ENCODE measurements at places on chromosomes 16 and 17.
A peak's percentile ranks its signal among the peaks of the same experiment; 100 is the strongest.

DNA sequence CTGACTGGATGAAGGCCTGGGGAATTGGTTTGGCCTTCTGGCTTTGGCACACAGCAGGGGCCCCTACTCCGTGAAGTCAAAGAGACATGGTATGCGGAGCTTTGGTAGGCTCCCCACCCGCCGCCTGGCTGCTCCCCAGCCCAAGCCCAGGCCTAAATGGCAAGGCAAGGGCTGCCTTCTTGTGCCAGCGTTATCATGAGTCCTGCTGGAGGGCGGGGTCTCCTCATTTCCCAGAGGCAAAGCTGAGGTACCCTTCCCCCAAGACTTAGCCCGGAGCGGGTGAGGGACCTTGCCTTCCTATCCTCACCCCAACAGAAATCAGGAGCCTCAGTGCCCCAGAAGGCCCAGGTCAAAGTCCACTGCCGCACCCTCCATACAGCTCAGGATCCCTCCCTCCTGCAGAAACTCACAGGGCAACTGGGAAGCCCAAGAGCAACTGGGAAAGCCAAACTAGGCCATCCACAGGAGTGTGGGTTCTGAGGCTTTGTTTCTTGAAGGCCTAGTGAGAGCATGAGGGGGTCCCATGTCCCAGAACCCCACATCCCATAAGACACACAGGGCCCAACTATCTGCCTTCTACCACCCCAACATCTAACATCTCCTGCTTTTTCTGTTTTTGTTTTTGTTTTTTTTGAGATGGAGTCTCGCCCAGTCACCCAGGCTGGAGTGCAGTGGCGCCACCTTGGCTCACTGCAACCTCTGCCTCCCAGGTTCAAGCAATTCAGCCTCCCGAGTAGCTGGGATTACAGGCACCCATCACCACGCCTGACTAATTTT lies 9.3 kb downstream of the PGAP3 start:
- no peak for DNase-seq

GRCh38 chr17:66143657-66144282 lies 48.2 kb downstream of the CEP112 start:
- no peak for DNase-seq

GRCh38 chr17:43974382-43975266 lies 20.9 kb upstream of the PYY start:
- no peak for DNase-seq

DNA sequence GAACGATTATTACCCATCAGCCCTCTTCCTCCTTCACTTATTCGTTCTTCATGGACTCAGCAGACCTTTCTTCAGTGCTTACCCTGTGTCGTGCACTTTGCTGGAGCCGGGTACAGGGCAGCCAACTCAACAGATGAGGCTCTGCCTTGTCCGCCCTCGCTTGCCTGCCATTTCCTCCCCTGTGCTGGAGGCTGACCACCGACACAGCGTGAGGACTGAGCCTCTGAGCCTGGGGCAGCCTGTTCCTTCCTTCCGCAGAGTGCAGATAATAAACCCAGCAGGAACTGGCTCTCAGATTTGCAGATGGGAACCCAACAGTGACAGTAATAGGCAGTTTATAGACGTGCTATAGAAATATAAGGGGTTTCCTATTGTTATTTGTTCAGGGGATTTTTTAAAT lies 7.0 kb upstream of the SLC39A11 start:
- DNase-seq, result no peak

DNA sequence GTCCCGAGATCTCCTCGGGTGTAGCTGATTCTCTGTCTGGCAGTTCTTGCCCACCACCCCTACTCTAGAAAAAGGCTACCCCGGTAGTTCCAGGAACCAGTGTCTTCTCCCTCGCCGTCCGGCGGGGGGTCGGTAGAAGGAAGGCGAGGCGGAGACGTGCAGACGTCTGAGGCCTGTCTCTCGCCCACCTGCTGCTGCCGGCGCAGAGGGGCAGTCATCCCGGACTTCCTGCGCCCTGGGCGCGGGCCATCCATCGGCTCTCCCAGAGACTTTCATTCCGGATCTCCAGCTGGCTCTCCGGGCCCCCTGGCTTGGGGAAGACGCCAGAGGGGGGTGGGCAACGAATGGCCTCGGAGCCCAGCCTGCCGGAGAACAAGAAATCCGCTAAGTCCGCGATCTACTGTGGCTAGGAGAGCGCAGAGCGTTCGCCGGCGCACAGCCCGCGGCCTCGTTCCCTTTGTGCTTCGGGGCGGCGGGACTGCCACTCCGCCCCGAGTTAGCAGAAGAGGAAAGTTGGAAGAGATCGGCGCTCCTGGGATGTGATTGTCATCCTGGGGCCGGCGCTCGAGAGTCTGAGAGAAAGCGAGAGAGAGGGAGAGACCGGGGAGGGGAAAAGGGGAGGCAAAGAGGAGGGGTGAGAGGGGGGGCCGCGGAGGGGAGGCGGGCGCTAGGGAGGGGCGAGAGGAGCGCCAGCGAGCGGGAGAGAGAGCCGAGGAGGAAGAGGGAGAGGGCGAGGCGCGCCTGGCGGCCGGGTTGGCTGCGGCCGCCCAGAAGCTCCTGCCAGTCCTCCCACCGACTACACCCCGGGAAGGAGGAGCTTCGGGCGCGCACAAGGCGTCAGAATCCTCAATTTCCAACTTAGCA lies at the start of gene IRX5:
TSS of gene IRX5 (plus strand) at position 861 of the 864 bp plus-strand sequence. CDS start 334 bp downstream, outside the sequence.
- DNase-seq, result peak; percentile 85

GRCh38 chr17:46822388-46822921 lies 4.0 kb upstream of the WNT3 start:
- no peak for DNase-seq

DNA sequence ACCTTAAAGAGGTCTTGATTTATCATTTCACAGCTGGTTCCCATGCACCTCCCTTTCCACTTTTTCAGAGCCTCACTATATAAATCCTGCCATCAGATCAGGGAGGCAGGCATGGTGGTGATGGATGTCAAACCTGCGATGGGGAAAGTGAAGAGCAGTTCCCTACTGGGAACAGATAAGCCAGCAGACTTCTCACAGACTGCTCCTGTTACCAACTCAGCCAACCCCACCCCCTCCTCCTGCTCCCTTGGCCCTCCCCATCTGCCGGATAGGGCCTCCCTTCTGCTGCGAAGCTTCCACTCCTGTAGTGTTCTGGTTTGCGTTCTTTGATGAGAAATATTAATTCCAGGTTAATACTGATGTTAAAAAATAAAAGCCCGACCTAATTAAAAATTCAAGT lies 232.1 kb downstream of the STX8 start:
- DNase-seq, result no peak

GRCh38 chr17:37107406-37108083 lies 158.8 kb downstream of the AATF start:
- DNase-seq, result no peak

- DNase-seq, result no peak
These were observed 64.7 kb downstream of the ZFHX3 start for GRCh38 chr16:72983241-72983640.

DNA sequence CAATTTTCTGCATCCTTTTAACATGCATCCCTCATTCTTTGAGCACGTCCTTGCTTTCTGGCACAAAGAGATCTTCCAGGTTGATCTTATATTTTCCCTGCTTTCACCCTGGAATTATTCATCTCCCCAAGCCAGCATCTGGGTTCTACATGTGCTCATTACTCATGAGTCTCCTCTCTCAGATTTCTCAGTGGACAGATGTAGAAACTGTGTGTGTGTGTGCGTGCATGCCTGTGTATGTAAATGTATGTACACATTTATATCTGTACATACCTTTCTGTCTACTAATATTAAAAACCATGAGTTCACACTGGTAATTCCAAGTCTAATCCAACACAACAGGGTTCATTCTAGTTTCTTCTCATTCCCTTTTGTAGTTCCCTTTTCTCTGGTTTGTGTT lies 41.9 kb upstream of the NSRP1 start:
- DNase-seq, result no peak

GRCh38 chr17:82668024-82668630 lies 19.9 kb upstream of the WDR45B start:
- DNase-seq, result no peak

- DNase-seq, result no peak
These were observed 26.9 kb upstream of the LGALS9 start for GRCh38 chr17:27603880-27604794.

GRCh38 chr16:81861915-81862314 lies 82.8 kb downstream of the PLCG2 start:
- DNase-seq, result no peak

DNA sequence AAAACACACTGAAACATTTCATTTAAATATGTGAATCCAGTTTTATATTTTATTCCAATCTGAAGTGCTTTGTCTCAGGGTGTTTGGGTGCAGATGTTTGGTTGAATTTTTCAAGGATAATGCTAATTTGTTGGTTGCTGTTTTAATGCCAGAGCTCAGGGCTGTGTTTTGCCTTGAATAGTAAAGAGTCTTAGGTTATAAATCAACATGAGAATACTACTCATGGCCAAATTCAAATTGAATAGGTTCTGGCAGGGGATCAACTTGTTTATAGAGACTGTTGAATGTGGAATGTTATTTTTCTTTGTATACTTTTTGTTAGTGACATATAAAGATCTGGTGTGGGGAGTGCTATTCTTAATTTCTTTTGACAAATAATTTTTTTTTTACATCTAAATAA lies 18.8 kb downstream of the TOM1L1 start:
- DNase-seq, result no peak

GRCh38 chr17:27497696-27498095 lies 41.4 kb downstream of the KSR1 start:
- DNase-seq, result no peak

GRCh38 chr17:7849751-7850504 lies 4.9 kb upstream of the TMEM88 start:
- no peak for DNase-seq

GRCh38 chr16:25494292-25494691 lies 197.5 kb upstream of the HS3ST4 start:
- DNase-seq, result no peak

DNA sequence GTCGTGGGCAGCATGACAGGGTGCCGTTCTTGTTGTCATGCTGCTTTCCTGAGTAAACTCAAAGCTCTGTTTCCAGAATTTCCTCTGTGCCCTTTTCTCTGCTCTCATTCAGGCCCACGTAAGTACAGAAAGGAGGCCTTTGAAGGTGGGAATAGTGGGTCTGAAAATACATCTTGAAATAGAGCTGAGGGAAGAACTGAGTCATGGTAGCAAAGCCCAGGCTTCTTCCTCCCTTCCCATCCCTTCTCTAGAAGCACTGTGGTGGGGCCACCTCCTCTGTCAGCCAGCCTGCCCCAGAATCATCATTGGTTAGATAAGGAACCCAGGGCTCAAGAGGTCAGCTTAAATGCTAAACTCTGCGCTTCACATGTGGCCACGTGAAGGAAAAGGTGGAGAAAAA lies 9.4 kb downstream of the CTRL start:
- no peak for DNase-seq

- DNase-seq, result peak; percentile 59
These were observed at the start of gene CDK5R1 for GRCh38 chr17:32486701-32487472. CDK5R1 (plus strand) TSS chr17:32486993; CDS start chr17:32487621, 628 bp downstream.

DNA sequence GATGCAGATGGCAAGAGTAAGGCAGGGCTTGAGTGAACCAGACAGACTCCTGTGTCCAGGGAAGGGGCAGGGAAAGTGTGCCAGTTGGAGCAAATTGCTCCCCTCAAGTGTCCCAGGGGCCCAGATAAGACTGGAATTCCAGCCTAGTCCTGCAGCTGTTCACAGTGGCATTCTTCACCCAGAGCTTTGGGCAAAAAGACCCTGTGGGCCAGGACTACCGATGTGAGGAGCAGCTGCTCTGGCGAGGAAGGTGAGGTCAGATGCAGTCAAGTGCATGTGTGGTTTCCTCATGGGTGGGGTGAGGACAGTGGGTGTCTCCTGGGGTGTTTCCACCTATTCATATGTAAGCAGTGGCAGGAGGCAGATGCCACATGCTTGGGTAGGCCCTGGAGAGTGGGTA lies 14.3 kb downstream of the NEUROD2 start:
- DNase-seq, result no peak

DNA sequence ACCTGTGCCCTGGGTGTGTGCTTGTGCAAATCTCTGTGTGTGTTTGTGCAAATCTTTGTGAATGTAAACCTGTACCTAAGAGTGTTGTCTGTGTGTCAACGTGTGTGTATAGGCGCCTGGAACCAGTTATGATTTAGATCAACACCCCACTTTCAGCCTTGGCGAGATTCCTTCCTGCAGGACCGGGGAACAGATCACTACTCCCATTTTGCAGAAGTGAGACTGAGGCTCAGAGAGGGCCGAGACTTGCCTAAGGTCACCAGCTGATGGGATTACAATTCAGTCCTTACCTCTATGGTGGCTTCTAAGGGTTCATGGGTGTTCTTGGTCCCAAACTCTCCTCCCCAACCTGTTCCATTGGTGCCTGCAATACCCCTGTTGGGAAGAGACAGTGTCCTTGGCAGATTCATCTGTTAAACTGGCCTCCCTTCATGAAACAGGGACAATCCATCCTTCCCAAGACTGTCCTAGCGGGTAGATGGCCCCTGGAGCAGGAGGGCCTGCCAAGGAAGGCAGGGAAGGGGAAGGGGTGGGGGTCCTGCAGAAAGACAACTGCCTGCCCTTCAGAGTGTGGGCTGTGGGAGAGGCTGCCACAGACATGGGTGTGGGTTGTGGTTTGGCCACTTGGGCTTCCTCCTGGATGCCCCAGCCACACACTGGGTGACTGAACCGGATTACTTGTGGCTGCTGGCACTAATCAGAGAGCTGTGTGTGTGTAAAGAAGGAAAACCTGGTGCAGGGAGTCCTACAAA lies 6.9 kb upstream of the MAPK7 start:
- no peak for DNase-seq

DNA sequence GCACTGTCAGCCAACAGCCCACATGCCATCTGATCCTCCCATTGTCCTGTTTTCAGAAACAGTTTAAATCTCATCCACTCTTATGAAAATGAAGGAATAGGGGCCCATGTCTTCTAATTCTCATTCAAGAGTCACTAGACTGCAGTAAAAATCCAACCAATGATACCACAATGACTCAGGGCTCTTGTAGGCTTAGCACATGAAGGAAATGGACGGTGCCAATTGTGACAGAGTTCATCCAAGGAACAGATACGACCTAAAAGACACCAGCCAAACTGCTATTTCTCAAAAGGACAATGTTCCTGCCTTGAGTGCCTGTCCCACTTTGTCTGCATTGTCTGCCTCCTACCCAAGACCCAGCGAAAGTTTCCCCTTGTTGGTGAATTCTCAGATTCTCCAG lies 204.8 kb upstream of the COX10 start:
- no peak for DNase-seq

DNA sequence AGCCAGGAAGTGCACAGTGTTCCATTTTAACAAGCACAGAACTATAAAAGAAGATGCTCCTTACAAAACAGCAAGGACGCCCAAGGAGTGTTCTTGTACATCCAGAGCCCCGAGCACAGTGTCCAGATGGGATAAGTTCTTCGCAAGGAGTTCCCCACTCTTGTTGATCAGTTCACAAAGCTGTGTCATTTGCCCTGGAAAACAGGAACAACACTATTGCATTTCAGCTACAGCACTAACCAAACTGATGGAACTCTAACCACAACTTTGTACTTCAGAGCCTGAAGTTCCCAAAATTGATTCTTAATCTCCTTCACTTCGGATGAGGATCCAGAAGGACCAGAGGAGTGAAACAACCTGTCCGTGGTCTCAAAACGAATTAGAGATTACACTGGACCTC lies 5.1 kb downstream of the COPS3 start:
- DNase-seq, result no peak

DNA sequence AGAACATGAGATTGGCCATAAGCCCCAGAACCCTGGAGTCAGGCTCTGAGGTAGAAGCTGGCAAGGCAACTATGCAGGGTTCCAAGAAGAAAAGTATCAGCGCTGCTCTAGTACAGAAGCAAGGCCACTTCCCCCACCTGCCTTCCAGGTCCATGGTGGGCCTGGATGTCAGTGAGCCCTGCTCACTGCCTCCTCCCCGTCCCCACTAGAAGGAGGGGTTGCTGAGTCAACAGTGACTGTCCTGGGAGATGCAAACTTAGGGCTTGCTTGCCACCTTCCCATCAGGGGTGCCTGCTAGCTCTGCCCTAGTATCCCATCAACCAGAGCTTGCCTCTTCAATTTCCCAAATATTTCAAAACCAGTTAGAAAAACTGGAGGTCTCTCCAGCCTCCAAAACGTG lies 29.6 kb upstream of the SREBF1 start:
- DNase-seq, result no peak

Measured in T1000 (cell line).